ENCODE measurements at places on chromosomes 7 and 10.
A peak's percentile ranks its signal among the peaks of the same experiment; 100 is the strongest.

DNA sequence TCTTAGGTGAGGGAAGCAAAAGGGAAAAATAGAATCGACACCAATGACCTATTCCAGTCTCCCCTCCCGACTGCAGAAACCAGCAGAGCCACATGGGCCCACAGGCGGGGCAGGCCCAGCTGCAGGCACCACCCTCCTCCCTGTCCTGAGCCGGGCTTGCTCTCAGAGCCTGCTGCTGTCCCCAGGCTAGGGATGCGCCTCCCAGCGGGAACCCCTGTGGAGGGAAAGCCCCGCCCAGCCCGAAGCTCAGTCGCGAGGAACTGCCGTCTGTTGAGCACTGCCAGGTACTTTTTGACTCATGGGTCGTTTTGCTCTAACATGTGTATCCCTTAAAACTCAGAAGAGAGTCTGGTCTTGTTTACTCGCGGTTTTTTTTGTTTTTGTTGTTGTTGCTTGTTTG, 124.5 kb upstream of the RET start:
- DNase-seq: no peak

GRCh38 chr10:20737107-20737506, 160.0 kb downstream of the NEBL start:
- DNase-seq: no peak

- no peak for DNase-seq
Measured at GRCh38 chr7:7670490-7670889, 29.9 kb downstream of the UMAD1 start.

- DNase-seq: no peak
Measured at GRCh38 chr7:15567652-15568051, 5.8 kb upstream of the AGMO start.

DNA sequence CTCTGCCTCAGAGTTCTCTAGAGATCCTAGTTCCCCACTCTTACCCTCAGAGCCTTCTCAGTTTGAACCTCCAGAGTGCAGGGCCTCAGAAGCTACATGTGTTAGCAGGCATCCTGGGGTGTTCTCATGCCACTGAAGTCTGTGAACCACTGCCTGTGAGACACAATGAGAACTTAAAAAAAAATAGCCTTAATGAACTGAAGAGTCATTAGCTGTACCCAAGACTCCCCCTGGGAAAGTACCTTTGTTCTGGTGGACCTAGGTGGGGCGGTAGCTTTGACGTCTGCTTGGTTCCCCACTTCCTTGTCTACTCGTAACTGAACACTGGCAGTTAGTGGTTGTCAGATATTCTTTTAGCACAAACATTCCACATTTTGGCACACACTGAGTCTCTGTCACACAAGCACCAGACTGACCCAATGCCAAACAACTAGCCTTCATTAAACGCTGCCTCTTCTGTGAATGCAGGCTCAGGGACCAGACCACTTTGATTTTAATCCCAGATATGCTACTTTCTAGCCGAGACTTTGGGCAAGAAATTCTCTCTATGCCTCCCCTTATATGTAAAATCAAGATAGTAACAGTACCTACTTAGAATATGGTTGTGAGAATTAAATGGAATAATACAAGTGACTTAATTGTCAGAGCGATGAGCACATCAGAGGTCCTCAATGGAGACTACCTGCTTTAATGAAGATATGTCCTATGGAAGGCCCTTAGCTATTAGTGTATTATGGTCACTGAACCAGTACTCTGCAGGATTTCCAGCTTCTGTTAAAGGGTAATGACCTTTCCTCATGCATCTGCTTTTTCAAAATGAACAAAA, 75.3 kb upstream of the CC2D2B start:
- DNase-seq: peak; percentile 32

DNA sequence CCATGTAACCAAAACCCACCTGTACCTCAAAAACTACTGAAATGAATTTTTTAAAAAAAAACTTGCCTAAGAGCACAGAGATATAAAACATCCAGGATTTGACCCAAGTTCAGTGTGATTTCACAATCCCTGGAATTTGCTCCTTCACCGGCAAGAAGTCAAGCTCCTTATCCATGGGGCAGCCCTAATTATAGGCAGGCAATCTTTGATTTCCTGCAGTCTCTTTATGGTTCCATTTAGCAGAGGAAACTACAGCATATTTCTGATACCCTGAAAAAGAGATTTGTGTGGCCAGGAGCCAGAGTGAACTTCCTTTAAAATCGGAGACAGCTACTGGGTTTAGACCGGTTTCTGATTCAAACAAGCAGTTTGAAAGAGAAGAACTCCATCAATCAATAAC, 154.1 kb downstream of the CALN1 start:
- no peak for DNase-seq

- no peak for DNase-seq
Measured at GRCh38 chr10:52615756-52616394, 156.7 kb downstream of the MBL2 start.

DNA sequence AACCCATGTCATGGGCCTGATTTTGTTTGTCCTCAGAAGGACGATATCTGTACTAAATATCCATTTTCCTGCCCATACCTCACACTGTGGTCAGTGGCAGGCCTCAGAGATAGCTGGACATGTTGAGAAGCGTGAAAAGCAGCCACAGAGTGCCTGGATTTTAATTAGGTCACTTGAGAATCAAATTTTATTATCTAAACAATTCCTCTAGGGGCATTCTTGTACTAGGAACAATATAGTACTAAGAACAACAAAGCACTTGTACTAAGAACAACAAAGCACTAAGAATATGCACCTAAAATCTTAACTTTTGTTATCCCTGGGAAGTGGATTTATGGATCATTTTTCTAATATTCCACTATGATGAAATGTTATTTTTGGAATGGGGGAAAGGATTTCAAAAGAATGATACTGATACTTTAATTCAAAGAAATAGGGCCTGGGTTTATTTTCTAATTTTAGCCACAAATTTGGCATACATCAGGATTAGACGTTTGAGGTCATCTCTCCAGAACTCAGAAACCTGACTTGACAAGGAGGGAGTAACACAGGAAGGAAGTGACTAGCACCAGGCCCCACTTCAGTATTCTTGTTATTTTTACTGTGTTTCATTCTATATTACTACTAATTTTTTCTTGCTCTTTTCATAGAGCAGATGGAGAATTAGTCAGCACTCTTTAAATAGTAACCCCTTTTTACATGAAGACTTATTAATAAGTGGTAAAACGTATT, 112.2 kb downstream of the EXOC4 start:
- DNase-seq: no peak

- DNase-seq: peak; percentile 22
Measured at GRCh38 chr10:124092250-124092859, 1.0 kb downstream of the CHST15 start.

DNA sequence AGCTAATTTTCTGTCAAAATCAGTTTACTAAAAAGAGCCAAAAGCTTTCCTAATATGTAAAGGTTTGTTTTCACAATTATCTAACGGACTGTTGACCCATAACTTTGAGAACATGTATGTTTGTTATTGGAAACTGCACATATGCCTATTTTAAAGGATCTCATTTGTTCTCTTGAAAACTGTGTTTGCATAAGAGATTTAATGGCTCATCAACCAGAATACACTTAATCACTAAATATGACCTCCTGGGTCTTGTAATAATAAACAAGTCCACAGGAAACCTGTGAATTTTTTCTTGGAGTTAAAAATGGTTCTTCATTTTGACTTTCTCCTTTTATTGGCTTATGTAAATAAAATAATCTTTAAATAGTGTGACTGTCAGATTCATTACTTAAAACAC, 48.3 kb upstream of the STEAP1B start:
- no peak for DNase-seq

DNA sequence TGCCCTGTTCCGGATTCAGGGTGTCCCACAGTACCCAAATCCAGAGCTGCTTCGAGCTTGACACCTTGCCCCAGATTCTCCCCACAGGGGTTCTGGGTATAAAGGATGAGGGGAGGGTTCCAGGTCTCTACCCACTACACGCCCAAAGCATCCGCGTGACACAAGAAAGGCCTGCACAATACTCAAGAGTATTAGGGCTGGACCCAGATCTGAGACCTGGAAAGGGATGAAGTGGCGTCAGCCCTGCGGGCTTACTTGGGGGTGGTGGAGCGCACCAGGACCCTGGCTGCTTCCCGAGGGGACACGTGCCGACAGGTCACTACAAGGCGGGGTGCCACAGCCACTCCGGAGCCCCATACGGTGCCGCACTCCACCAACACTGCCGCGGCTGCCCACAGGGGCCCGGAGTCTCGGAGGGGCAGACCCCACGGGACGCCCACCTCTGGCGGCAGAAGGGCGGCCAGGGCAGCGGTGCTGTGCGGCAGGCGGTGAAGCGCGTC, 1.3 kb downstream of the TYSND1 start:
- DNase-seq: no peak

GRCh38 chr10:72073708-72074573, 14.4 kb downstream of the SPOCK2 start:
- DNase-seq: no peak

DNA sequence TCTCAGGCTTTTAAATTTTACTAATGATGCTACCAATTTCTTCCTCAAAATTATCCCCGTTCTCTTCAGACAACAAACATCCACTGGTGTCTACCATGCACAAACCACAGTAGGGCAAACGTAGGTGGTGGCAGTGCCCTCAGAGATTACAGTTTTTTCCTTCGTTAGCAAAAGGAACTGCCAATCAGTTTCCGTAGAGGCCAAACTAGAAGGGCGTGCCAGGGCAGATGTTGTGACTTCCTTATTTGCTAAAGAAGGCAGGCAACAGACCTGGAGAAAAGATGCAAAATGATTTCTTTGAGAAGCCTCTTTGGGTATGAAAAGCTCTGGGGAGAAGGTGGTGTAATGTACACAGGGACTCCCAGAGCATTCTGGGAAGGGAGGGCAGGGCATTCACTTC, 7.6 kb upstream of the FAM180A start:
- DNase-seq: no peak

GRCh38 chr10:127552446-127552845, 3.3 kb downstream of the NPS start:
- no peak for DNase-seq

DNA sequence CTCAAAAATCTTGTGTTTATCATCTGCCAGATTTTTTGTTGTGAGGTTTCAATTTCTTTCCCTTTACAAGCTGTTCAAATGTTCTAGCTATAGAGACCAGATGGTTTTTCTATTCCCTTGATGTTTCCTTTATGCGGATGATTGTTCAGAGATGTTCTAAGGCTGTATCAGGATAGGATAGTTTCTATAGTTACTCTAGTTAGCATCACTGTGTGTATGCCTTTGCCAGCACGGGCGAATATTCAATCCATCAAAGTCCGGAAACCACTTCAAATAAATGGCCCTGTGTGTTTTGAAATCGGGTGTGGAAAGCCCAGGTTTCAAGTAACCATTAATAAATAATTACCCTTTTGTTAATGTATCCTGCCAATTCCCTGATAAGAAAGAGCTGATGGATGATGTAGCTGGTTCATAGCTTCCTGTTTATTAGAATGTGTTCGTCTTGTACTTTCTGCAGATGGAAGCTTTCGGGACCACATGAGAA, 149.8 kb upstream of the PRKCQ start:
- DNase-seq: no peak

DNA sequence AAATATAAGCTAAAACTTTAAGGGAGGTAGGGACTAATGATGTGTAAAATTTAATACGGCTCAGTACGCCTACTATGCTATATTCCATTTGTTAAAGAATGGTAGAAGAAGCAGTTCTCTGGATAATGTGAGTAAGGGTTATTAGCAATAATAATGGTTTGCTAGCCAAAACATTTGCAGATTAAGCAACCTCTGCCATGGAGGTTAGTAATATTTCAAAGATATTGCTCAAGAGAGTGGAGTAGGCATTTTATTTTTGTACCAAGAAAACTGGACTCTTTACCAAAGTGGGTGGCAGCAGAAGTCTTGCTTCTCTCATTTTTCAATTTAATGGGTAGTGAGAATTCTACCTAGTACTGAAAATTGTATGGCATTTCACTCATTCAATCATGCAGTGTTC, 158.9 kb upstream of the TMEM106B start:
- DNase-seq: no peak

DNA sequence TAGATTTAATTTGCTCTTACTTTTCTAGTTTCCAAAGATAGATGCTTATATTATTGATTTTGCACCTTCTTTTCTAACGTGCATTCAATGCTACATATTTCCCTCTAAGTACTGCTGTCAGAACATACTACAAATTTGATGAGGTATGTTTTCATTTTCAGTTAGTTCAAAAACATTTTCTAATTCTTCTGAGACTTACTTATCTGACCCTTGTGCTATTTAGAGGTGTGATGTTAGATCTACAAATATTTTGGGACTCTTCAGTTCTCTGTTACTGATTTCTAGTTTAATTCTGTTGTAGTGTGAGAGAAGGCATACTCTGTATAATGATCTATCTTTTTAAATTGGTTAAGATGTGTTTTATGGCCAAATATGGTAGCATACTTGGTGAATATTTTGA, 97.8 kb upstream of the TMEM168 start:
- DNase-seq: no peak

DNA sequence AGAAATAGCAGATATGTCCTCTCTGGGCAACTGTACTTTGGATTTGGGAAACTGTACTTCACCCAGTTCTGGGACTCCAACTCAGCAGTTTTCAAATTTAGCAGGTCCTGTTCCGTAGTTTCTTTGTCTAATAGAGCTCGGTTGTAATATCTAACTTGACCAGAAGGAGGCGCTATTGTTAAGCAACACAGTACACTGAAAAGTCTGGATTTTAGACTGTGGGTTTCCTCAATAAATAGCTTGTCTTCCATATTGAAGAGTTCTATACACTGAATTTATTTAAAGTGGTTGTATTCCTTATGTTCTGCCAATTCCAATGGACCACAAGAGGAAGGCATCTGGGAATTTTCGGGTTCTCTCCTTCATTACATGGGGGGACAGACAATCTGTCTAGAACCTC, 39.8 kb downstream of the ELFN1 start:
- no peak for DNase-seq

DNA sequence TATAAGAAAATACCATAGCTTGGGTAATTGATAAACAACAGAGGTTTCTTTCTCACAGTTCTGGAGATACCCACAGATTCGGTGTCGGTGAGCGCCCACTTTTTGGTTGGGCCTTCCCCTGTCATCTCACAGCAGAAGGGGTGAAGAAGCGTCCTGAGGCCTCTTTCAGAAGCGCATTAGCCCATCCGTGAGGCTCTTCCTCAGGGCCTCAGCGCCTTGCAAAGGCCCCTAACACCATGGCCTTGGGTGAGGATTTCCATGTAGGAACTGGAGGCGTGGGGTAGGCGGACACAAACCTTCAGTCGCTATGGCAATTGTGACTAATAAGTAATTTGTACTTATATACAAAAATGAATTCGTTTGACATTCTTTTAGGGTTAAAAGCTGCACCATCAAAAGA, 316.0 kb downstream of the PTPRN2 start:
- DNase-seq: no peak

DNA sequence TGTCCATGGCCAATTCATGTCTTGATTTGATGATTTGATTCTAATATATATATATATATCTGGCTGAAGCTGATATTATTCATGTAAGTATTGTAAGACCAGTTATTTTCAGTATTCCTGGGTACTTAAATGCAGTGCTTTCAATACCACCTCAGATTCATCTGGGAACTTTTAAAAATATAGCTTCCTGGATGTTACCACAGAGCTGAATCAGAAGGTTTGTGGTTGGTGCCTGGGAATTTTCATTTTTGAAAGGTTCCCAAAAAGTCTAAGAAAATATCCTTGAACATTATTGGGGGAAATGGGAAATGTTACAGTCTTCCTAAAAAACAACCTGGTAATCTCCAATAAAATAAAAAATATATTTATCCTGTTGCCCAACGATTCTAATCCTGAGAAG, 10.7 kb upstream of the PPP3CB start:
- DNase-seq: no peak

- DNase-seq: no peak
Measured at GRCh38 chr7:128884561-128885369, 22.1 kb downstream of the ATP6V1F start.

All from activated CD4-positive, alpha-beta T cell treated with anti-CD3 and anti-CD28 coated beads for 4 hours (primary cell).